ENCODE measurements at places on chromosomes 5 and 9.

DNA sequence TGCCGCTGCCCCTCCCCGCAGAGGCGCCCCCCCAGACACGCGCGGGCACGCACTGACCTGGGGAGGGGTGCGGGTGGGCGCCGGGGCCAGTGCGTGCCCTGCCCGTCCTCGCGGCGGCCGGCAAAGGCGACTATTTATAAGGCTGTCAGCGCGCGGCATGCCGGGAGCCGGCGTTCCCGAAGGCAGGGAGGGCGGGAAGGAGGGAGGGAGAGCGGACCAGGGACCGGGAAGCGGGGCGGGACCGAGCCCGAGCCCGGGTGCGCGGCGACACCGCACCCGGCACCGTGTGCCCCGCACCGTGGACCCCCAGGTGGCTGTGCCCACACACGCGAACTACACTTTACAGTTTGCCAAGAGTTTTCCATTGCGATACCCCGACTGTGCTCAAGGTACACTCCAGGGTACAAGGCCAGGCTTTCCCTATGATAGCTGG lies at the start of gene AK1:
Gene AK1 (minus strand): TSS at position 110 of the 433 bp plus-strand sequence. CDS start 3,058 bp downstream, outside the sequence.
- no peak for DNase-seq

DNA sequence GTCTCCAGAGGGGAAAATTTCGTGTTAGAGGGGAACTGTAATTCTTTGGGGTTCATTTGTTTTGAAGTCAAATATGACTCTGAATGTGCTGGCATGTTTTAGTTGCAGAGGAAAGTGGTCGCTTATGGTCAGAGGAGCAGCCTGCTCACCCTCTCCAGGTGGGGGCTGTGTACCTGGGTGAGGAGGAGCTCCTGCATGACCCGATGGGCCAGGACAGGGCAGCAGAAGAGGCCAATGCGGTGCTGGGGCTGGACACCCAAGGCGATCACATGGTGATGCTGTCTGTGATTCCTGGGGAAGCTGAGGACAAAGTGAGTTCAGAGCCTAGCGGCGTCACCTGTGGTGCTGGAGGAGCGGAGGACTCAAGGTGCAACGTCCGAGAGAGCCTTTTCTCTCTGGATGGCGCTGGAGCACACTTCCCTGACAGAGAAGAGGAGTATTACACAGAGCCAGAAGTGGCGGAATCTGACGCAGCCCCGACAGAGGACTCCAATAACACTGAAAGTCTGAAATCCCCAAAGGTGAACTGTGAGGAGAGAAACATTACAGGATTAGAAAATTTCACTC lies 13.5 kb downstream of the TXNDC15 start:
- DNase-seq = no peak

- DNase-seq = no peak
Observed at GRCh38 chr9:114652776-114653555, 4.6 kb downstream of the TEX53 start.

GRCh38 chr5:172683264-172683644 lies 42.2 kb downstream of the NEURL1B start:
- DNase-seq = no peak

- DNase-seq = no peak
Observed at GRCh38 chr5:176809544-176810080, 747 bp upstream of the UNC5A start.

DNA sequence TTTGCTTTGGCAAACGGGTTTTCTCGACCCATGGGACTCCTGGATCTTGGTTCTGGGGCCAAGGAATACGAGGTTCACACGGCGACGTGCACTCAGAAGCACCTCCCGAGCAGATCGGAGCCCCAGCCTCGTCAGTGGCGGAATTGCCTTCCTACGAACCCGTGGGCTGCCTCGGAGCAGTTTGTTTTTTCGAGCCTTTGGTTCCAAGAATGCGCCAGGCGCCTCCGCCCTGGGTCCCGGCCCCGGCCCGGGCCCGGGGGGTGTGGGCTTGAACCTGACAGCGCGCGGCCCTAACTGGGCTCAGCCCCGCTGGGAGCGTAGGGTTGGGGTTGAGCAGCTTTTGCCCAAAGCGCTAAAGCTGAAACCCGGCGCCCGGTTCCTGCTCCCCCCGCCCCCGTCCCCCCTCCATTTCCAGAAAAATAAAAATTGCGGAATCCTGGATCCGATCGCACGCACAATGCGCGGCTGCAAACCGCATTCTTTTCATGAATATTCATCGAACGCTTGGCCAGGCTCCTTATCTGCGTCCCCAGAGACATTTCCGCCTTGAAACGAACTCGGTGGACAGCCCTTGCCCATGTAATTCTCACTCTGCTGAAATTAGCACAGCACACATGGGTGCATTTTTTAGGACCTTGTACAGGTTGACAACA lies 1.0 kb downstream of the BASP1 start:
- peak; percentile 15 for DNase-seq

GRCh38 chr5:20113031-20113715 lies 125.2 kb upstream of the CDH18 start:
- DNase-seq = peak; percentile 11

DNA sequence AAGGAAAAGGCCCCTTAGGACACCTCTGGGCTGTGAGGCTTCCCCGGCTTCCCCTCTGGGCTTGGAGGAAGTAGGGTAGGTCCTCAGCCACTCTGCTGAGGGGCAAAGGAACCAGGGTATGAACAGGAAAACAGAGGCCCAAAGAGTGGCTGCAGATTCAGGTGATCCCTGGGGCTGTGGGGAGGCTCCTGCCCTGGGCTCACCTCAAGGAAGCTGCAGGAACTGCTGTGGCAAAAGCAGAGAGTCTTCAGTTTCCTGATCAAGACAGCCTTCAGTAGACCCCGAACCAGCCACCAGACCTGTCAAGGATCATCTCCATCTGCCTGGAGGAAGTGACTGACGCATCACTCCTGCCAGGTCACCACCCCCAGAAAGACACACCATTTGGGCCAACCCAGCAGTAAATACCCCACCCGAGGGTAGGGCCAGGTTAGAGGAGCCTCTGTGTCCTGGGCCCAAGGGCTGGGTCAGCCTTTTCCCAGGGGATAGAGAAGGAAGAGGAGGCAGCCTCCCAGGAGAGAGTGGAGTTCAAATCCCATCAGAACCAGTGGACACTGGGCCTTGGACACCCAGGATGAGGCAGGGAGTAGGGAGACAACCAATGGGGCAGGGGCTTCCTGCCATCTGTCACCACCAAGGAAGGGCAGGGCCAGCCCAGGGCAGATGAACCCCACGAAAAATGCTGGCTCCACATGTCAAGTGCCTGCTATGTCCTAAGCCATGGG lies 5.8 kb upstream of the ST6GALNAC6 start:
- DNase-seq = no peak

DNA sequence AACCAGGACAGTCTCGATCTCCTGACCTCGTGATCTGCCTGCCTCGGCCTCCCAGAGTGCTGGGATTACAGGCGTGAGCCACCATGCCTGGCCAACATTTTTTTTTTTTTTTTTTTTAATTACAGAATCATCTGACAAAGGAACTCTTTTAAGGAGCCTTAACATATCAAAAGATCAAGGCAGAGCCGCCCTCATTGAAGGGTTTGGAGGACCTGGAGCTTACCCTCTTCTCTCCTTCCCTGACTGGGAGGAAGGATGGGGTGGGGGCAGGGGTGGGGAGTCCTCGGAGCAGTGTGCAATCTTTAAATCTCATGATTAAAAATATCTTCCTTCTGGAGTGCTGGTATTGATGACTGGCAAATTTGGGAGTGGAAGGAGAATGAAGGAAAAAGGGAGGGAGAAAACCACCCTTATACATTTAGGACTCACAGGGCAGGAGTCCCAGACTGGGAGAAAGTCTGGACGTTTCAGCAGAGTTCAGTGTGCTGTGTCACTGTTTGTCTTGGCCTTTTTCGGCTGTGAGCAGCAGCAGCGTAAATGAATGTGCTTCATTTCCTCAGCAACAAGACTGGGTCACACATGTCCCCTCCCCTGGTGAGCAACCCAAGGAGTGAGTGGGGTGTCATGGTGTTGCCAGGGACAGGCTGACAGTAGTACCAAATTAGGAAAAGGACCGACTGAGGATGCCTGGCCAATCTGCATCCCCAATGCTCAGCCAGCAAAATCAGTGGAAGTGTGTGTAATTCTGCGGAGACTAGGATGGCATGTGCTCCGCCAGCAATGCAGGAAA lies 115.3 kb upstream of the BNC2 start:
- DNase-seq = no peak

DNA sequence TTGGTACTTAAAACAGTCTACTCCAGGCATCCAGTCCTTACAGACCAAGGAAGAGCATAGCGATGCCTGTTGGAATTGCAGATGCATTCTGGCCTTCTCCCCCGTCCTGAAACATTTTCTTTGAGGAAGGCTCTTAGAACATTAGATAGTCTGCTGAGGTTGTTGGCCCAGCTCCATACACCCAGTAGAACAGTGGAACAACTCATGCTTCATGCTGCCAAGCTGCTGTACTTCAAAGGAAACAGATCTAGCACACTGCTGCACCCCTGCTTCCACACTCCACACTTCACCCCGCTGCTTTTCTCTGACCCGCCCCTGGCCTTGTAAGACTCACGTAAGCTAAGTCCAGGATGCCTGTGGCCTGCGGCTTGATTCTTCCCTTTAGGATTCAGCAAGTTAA lies 33.4 kb upstream of the NCS1 start:
- peak; percentile 37 for DNase-seq

DNA sequence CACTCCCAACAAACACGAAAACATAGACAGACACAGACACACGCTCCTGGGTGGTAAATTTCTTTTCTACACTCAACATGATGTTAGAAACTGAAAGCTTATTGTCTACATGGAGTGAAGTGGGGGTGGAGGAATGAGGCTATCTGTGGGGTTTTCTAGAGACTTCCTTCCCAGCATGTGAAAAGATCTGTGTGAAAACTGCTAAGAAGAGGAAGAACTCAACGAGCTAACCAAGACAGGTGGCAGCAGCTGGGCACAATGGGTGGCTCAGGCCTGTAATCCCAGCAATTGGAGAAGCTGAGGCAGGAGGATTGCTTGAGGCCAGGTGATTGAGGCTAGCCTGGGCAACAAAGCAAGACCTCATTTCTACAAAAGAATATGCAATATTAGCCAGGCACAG lies 7.6 kb downstream of the FYB1 start:
- DNase-seq = no peak

- no peak for DNase-seq
Observed at GRCh38 chr5:36656556-36656955, 50.1 kb downstream of the SLC1A3 start.

All from A172 (cell line).